ENCODE measurements at places on chromosomes 7 and 10.

GRCh38 chr10:108411894-108412293 is 1247.4 kb upstream of the SORCS1 start:
- DNase-seq: no peak

DNA sequence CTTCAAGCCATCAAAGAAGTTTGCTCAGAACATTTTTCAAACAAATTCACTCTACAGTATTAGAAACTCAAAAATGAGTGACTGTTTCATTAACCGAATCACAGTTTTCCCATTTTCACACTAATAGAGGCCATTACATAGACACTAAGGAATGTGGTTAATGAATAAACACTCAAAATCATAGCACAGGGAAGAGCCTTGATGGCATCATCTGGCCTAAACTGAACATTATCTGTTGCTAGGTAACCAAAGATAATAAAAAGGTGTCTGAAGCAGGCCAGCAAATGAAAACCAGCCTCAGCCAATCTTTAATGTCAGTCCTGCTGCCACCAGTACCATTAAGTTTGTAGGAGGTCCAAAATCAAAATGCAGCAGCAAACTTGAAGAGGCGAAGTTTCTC is 492.4 kb upstream of the STEAP1 start:
- DNase-seq: no peak

DNA sequence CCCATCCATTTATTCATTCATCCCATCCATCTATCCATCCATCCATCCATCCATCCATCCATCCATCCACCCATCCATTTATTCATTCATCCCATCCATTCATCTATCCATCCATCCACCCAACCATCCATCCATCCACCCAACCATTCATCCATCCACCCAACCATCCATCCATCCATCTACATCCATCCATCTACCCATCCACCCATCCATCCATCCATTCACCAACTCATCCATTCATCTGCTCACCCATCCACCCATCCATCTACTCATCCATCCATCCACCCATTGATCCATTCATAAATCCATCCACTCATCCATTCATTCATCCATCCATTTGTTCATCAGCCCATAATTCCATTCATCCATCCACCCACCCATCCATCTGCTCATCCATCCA is 56.4 kb downstream of the PFKFB3 start:
- no peak for DNase-seq

- DNase-seq: no peak
Observed at GRCh38 chr7:157700231-157701005, 363.6 kb downstream of the DNAJB6 start.

- no peak for DNase-seq
Observed at GRCh38 chr7:69245646-69246045, 352.6 kb upstream of the AUTS2 start.

GRCh38 chr10:56116684-56117083 is 244.4 kb downstream of the ZWINT start:
- peak; percentile 8 for DNase-seq

- DNase-seq: no peak
Observed at GRCh38 chr10:62047960-62048383, 146.5 kb downstream of the ARID5B start.

DNA sequence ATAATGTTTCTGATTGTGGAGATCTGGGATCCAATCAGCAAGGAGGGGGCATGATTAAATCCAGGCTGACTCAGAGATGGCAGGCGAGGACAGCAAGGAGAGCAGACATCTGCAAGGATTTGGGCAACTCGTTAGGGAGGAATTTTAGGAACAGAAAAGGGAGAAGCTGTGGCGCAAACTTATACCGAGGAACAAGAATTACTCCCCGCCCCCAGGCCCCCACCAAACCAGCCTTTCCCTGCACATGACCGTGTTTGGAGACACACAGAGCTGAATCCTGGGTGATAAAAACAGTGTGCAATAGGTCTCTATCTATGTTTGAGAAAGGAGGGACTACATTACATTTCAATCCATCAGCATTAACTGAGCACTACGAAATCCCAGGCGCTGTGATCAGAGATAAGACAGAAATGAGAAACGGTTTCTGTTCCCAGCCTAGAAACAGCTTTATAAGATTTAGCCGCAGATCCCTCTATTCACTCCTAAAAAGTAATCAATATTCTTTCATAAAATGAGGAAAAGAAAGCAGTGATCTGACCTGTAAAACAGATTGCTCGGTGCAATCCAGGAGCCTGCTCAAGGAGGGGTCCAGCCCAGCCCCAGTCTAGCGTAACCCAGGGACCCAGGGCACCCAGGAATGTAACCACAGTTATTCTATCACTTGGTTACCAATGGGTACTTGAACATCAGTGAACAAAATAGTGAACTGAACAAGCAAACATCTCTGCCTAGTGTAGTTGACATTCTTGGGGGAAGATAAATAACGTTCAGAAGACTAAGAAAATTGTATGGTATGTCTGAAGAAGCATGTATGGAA is 37.2 kb upstream of the RAPGEF5 start:
- no peak for DNase-seq

GRCh38 chr10:3606309-3606708 is 178.7 kb downstream of the KLF6 start:
- no peak for DNase-seq

GRCh38 chr10:127159648-127160245 is 36.6 kb downstream of the INSYN2A start:
- DNase-seq: no peak

- DNase-seq: no peak
Observed at GRCh38 chr10:24480447-24480846, 243.2 kb downstream of the ARHGAP21 start.

DNA sequence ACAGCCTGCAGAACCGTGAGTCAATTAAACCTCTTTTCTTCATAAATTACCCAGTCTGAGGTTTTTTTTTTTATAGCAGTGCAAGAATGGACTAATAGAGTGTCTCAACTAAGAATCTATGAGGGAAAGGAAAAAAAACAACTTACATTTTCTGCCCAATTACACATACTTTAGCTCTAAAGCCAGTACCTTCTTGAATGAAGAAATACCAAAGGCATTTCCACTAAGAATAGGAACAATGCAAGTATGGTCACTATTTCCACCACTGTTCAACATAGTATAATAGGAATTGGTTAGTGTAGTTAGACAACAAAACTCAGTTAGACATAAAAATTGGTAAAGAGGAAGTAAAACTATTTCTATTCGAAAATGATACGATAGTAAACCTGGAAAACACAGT is 37.6 kb downstream of the MICU1 start:
- DNase-seq: no peak

DNA sequence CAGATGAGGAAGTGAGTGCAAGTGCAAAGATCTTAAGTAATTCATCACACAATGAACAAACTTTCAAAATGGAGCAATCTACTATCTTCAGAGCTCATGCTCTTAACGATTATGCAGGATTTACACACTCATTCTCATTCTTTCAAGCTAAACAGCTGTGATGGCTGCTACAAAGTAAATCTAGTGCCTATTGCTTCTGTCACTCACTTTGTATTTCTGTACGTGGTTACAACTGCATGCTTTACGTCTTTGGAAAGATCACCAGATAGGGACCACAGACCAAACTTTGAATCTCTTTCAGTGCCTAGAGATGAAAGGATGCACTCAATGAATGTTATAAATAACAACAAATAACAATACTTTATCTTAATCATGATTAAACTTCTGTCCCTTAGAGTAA is 194.6 kb downstream of the MAGI2 start:
- no peak for DNase-seq

- DNase-seq: no peak
Observed at GRCh38 chr10:75972491-75973276, 541.3 kb downstream of the LRMDA start.

GRCh38 chr7:140036224-140036962 is 26.4 kb downstream of the PARP12 start:
- no peak for DNase-seq

DNA sequence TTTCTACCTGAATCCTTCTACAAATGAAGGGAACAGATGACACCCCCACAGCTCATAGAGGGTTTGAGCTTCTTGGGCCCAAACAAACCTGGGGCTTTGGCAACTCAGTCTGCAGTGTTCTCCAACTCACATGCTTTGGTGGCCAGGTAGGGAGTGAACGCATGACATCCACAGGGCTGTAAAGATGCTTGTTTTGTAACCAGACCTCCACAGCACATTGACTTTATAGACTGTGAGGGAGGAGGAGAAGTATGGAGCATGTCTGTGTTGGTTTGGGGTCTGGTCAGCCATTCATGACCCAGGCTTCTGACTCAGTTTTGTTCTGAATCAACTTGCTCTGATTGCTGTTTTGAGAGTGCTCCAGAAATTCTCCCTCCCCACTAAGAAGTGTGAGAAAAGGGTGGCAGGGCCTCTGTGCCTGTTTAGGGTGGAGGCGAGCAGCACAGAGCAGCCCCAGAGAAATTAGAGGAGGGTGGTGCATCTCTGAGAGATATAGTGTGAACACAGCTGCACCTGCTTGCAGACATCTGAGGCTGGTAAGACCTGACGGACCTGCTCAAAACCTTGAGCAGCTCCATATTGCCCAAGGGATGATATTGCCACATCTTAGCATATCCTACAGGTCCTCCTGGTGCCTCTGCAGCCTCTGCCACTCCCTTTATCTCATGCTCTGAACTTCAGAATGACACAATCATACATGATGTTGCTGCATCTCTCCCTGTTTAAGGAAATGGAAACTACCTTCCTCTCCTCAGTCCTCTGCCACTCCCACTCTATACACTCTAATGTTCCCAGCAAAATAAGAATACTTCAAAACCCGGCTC is 287.7 kb downstream of the ABCA13 start:
- DNase-seq: no peak

DNA sequence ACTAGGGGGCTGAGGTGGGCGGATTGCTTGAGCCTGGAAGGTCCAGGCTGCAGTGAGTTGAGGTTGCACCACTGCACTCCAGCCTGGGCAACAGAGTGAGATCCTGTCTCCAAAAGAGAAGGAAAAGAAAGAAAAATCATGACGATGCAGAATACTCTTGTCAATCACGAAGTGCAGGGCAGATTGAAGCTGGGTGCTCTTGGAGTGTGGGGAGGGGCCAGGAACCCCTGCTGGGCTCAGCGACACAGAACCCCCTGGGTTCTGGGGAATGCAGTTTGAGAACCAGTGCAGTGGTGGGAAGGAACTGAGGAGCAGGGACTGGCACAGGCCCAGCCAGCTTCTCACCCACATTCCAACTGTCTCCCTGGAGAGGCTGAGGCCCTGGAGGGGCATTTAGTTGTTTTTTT is 10.8 kb upstream of the INTS1 start:
- DNase-seq: no peak

GRCh38 chr10:118473305-118473960 is 122.0 kb downstream of the PRLHR start:
- DNase-seq: no peak

- no peak for DNase-seq
Observed at GRCh38 chr7:93693796-93694195, 119.3 kb upstream of the CALCR start.

DNA sequence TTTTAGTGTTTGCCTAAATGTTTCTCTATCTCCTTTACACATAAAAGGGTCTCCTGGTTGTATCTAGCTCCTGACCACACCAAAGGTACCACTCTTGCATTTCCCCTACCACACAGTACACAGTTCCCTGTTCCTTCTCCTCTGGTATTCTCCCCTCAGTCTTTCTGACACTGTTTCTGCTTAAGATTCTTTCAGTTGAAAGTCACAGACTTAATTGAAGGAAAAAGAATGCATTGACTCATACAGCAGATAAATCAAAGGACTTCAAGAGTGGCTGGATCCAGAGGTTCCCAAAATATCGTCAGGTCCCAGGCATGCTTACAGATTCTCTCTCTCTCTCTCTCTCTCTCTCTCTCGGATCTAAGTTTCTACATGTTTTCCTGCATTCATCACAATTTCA is 185.6 kb upstream of the LRGUK start:
- DNase-seq: no peak

DNA sequence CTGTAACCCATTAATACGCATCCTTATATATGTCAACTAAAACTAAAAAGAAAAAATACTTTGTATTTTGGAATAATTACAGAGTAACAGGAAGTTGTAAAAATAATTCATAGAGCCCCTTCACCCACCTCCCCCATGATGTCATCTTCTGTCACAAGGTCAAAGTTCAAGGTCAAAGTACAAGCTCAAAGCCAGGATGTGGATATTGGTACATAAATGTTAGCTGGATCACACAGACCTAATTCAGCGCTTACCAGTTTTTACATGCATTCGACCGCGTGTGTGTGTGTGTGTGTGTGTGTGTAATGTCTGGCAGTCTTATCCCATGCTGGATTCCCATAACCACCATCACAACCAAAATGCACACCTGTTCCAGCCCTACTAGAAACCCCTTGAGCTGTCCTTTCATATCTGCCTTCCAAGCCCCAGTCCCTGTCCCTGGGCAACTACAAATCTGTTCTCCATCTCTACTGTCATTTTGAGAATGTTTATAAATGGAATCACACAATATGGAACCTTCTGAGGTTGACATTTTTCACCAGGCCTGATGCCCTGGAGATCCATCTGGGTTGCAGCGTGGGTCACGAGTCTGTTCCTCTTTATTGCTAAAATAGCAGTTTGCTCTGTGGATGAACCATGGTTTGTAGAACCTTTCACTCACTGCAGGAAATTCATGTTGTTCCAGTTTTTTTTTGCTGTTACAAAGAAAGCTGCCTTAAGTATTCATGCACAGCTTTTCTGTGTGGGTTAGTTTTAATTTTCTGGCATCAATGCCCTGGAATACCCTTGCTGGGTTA is 153.6 kb upstream of the PITRM1 start:
- no peak for DNase-seq

DNA sequence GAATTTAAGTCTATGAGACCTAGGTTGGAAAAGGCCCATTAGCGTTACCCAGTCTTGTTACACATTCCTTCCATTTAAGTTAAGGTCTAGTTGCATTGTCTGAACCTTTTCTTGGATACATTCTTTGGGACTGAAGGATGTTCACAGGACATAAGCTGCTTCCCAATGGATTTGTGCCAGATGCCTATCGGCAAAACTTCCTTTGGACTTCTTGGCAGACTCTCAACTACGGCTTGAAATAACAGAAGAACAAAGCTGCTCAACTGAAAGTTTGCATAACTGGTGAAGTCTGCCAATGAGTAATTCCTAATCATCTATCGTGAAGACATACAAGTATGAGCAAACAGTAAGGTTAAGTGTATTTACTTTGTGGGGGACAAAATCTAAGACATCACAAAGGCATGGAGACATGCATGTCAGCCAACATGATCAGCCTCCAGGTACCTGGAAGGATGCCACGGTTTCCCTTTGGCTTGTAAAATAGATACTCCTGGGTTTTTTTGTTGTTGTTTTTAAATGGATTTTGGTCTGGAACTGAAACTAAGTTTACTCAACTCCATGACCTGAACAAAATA is 35.4 kb downstream of the MALSU1 start:
- no peak for DNase-seq

- DNase-seq: no peak
Observed at GRCh38 chr7:141679014-141679413, 23.0 kb downstream of the DENND11 start.

GRCh38 chr10:86798025-86798424 is 41.6 kb downstream of the BMPR1A start:
- DNase-seq: no peak

GRCh38 chr10:79561257-79561656 is 1.1 kb upstream of the SFTPA2 start:
- no peak for DNase-seq

- no peak for DNase-seq
Observed at GRCh38 chr7:41268878-41269277, 434.0 kb downstream of the INHBA start.

- DNase-seq: no peak
Observed at GRCh38 chr7:100604976-100605911, 3.1 kb downstream of the PCOLCE start.

GRCh38 chr7:95303013-95303905 is 21.1 kb downstream of the PON1 start:
- peak; percentile 29 for DNase-seq

- no peak for DNase-seq
Observed at GRCh38 chr10:50620899-50621298, 2.9 kb downstream of the SGMS1 start.

- DNase-seq: no peak
Observed at GRCh38 chr7:150909200-150909995, 57.1 kb downstream of the AOC1 start.

Data from iPS-NIHi11 (cell line).